ENCODE measurements at places on chromosomes 1 and 21.

DNA sequence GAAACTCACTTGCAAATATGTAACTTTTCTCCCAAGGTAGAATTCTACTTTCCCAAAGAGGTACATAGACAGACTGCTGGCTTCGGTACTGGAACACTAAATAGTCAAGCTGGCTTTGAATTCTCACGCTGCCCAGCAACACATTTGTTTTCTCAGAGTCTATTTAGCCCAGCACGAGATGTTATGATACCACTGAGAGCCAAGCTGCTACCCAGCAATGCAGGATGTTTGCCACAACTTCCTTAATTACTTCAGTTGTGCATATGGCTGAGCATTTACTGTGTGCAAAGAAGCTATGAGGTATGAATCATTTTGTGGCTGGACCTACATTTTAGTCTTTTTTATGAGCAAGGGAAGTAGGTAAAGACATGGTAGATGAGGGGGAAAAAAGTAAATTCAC is 793.2 kb downstream of the PLA2G4A start:
- DNase-seq, result no peak

GRCh38 chr1:207070811-207071210 is 17.7 kb downstream of the PFKFB2 start:
- DNase-seq, result no peak

GRCh38 chr21:16797540-16797939 is 715.3 kb upstream of the CXADR start:
- DNase-seq, result no peak

- DNase-seq, result no peak
These were observed 55.8 kb upstream of the BOLA1 start for GRCh38 chr1:149843431-149844041.

GRCh38 chr1:167469280-167469965 is 48.9 kb downstream of the CD247 start:
- no peak for DNase-seq

DNA sequence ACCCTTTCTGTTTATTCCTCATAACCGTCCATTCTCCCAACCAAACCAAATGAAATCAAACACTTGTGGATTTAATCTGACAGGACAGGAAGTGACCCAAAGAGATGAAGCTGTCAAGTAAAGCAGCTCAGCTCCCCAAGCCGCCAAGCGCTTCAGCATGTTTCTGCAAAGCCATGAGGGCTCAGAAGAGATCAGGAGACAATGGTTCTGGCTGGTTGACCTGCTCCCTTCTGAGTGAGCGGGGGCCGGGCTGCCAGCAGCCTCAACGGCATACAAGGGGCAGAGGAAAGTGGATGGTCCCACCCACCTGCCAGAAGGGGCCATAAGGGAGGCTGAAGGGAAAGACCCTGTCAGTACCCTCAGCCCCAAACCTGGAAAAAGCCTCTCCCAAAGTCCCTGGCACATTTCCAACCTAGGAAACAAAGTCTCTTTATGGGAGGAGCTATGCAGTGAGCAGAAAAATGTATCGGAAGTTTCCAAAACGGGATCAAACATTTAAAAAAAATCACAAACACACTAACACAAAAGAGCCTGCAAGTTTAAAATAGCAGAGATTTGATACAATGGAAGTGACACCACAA is 45.4 kb downstream of the SLC45A1 start:
- DNase-seq, result no peak

GRCh38 chr1:216325946-216326345 is 97.3 kb downstream of the USH2A start:
- no peak for DNase-seq

- no peak for DNase-seq
These were observed 27.8 kb downstream of the SMIM12 start for GRCh38 chr1:34831721-34832246.

DNA sequence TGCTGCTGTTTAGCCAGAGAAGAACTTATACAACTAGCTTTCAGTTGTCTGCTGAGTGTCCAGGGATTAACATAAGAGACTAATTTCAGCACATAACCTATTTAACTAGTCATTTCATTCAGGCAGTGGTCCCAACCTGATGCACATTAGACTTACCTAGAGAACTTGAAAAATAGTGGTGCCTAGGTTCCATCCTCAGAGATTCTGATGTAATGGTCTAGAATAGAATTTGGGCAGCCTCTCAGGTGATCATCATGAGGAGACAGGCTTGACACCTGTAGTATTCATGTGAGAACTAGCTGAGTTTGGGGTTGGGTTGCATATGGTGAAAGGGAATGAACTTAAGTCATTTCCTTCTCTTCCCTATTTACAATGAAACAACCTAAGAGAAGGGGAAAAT is 24.8 kb downstream of the CNST start:
- no peak for DNase-seq

DNA sequence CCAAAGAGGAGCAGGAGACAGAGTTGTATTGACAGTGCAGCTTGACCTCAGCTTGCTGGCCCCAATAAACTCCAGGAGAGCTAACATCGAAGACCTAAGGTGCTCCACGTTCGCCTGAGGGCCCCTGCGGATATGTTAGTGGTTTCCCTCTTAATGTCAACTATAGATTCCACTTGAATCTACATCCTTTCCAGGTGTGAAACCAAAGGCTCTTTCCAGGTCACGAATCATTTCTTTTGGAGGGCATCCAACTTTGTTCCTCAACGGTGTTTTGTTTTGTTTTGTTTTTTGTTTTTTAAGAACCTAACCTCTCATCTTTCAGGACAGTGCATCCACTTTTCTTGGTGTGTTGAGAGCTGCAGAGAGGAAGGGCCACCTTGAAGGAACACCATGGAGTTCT is 267.6 kb upstream of the SGIP1 start:
- DNase-seq, result no peak

GRCh38 chr1:37725851-37726613 is 33.7 kb downstream of the CDCA8 start:
- DNase-seq, result no peak

- DNase-seq, result peak; percentile 47
These were observed at the start of gene KLHL17 for GRCh38 chr1:960363-961131. TSS of gene KLHL17 (plus strand) at chr1:960584. CDS start at chr1:960694, 110 bp downstream.

DNA sequence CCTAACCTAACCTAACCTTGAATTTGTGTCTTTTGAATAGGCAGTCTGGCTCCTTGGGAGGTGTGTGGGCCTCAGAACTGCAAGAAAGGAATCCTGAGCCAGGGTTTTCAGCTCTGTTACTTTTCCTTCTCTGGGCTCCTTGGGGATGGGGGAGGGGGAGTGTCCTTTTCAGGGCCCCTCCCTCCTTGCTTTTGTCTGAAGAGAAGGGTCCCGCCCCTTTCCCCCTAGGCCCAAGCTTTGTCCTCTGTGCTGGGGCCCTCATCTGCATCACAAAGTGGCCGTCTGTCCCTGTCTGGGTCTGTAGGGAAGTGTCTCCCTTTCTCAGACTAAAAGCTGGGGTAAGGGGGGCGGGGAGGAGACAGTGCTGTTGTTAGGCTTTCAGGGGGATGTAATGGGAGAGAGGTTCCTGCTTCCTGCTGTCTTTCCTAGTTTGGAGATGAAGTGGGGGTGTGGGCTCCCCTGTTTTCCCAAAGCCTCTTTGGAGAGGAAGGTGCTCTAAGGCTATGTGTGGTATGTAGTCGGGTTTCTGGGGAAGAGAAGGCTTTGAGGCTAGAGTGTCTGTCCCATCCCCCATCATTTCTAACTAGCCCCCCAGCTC is 3.1 kb downstream of the AGO1 start:
- no peak for DNase-seq

DNA sequence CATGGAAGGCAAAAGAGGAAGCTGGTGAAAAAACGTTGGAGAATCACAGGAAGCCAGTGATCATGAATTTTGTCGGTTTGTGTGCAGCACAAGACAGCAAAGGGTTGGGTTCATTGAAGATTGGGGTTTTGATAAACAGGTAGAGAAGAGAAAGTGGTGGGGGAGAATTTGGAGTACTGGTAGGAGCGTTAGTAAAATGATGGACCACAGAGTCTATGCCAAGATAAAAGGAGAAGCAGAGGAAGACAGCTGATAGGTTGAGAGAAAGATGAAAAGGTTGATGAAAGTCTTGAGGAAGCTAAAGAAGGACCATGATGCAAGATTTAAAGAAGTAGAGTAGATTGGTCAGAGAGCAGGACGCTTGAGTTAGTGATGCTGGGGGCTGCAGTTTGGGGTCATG is 156.8 kb upstream of the POU3F1 start:
- DNase-seq, result no peak

- DNase-seq, result no peak
These were observed 28.5 kb downstream of the PODN start for GRCh38 chr1:53090227-53091147.

DNA sequence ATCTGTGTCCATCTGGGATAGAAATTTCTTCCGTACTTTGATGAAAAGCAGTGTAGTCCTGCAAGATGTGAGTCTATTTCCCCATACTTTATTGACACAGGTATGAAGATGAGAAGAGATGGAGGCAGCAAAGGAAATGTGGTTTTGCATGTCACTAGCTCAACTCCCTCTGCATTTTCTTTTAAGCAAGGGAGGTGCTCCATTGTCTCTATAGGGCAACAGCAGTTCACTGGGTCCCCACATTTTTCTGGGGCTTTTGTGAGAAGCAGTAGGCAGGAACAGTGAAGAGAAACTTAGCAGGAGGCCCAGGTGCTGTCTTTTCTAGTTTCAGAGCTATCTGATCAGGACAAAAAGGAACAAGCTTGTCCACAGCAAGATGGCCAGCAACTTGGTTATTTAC is 37.1 kb downstream of the C21orf91 start:
- no peak for DNase-seq

- peak; percentile 31 for DNase-seq
These were observed 4.5 kb downstream of the HSPB7 start for GRCh38 chr1:16013220-16013907.

- DNase-seq, result no peak
These were observed 216.7 kb upstream of the HOOK1 start for GRCh38 chr1:59598120-59598440.

DNA sequence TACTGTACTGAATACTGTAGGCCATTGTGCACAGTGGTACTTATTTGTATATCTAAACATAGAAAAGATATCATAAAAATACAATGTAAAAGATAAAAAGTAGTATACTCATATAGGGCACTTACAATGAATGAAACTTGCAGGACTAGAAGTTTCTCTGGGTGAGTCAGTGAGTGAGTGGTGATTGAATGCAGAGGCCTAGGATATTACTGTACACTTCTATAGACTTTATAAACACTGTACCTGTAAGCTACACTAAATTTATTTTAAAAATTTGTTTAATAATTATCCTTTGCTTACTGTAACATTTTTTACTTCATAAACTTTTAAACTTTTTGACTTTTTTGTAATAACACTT is 82.5 kb downstream of the FGGY start:
- no peak for DNase-seq

GRCh38 chr1:8560035-8560434 is 242.1 kb downstream of the SLC45A1 start:
- no peak for DNase-seq

DNA sequence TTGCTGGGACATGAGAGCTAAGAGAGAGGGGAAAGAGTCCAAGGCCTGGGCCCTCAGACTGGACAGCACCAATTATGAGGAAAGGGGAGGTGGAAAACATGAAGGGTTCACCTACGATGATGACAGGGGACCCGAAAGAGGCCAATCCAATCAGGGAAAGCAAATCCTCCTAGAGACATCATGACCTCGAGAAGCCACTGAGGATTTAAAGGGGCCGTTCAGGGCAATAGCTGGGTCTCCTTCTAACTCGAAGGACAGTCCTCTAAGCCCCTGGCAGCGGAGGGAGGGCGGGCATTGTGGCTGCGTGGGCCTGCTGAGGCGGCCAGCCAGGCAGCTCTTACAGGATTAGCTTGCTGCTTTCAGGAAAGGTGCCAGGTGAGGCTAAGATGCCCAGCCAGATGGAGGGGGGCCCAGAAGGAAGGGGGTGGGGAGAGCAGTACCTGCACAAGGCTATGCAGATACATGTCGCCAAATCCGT is 7.4 kb downstream of the MEF2D start:
- DNase-seq, result no peak

DNA sequence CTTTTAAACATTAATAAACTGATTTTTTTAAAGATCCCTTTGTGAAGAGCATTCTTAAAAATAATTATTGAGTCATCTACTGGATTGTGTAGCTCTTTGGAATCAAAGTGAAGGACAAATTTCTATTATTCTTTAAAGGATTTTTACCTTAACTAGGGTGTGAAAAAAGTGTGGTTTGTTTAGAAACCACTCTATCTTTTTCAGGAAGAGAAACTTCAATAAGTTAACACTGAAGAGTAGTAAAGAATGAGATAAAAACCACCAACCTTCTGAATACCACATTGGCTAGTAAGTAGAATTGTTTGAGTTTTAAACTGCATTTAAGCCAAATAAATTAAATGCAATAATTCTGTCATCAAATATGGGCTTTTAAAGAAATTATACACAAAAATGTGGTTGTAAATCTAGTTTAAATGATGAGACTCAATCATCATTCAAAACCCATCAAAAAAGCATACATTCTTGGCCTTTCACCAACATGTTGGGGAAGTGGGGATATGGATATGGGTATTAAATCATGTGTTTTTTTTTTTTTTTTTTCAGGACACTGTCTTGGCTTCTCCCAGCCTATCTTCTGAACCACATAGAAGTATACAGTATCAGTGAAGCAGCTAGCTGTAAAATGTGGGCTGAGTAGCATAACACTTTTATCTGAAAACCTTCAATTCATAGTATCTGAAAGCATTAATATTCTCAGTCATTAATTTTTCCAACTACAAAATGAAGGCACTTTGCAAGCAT is 4.8 kb downstream of the S1PR1 start:
- no peak for DNase-seq

DNA sequence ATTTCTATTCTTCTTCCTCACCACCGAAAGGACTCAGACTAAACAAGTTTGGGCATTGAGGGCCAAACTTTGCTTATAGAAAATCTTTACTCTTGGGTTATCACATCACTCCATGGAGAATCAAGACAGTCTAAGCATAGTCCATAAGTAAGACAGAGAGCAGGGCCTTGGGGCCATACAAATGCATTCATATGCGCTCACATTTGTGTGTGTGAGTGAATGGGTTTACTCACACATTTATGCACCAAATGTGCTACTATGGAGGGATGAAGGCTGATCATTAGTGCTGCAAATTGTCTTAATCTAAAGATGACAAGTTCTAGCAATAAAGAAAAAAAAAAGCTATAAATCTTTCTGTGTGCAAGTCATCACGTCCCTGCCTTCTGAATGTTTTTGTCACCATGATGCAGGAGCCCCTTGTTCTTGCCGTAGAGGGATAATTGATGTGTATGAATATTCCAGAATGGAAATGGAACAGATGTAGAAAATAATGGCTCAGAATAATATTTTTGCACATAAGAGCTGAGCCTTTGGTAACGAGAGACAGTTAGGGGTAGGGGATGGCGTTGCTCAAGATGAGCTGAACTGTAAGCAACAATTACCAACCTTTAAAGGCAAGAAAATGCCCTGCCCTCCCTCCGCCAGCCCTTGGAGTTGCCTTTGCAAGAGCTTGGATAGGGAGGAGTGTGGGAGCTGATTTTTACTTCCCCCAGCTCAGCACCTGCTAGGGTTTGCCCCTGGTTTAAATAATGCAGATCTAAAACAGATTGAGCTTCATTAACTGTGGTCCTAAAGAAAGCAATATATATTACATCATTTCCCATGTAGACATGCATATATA is 52.3 kb upstream of the IKBKE start:
- DNase-seq, result no peak

GRCh38 chr21:40227096-40227495 is 359.9 kb downstream of the PCP4 start:
- DNase-seq, result no peak

GRCh38 chr1:16907870-16908758 is 12.3 kb downstream of the RNU1-2 start:
- DNase-seq, result no peak

- no peak for DNase-seq
These were observed 8.8 kb downstream of the LRRC38 start for GRCh38 chr1:13505020-13505419.

Measured in stimulated activated CD4-positive, alpha-beta T cell treated with anti-CD3 and anti-CD28 coated beads, Interleukin-1b, Interleukin-23, amount 100 ng/mL, for 1 hour (primary cell).